Ascending aorta (tissue), 2 donors: ENCODE measurements at places on chromosomes 5 and 9. TPM values are rescaled to one million over a fixed set of nuclear protein-coding genes. Genes with fewer than 3 reads are reported as not detected.

The NR2F1-AS1 gene
- total RNA-seq, result 0.85 TPM

- no peak overlapping the region for H3K4me3 ChIP-seq
- H3K36me3 ChIP-seq, result no peaks in the 10 kb centered on the region
- no peak for DNase-seq
These were observed 147.4 kb downstream of the ESM1 start for GRCh38 chr5:54837981-54838380.

The ADAMTS6 gene
- total RNA-seq, result 8.9 TPM

The FOXD4L6 gene
- total RNA-seq, result not detected

DNA sequence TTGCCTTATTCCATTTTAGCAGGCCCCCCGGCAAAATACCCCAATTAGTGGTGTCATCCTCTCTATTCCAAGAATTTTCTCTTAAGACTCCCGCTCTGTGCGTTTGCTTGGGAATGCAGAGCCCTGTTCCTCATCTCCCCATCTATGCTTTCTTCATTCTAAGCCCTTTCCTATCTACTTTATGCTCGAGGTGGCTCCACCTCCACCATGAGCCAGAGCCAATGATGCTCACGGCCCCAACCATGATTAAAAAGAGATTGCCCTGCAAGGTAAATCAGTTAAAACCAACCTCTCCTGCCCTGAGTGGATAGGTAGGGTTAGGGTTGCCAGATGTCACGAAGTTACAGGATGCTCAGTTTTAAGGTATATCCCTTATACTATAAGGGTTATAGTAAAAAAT, 677 bp upstream of the TXNDC15 start:
- H3K4me3 ChIP-seq, result peak overlapping the region; percentile 96
- H3K36me3 ChIP-seq, result no peaks in the 10 kb centered on the region
- no peak for DNase-seq

DNA sequence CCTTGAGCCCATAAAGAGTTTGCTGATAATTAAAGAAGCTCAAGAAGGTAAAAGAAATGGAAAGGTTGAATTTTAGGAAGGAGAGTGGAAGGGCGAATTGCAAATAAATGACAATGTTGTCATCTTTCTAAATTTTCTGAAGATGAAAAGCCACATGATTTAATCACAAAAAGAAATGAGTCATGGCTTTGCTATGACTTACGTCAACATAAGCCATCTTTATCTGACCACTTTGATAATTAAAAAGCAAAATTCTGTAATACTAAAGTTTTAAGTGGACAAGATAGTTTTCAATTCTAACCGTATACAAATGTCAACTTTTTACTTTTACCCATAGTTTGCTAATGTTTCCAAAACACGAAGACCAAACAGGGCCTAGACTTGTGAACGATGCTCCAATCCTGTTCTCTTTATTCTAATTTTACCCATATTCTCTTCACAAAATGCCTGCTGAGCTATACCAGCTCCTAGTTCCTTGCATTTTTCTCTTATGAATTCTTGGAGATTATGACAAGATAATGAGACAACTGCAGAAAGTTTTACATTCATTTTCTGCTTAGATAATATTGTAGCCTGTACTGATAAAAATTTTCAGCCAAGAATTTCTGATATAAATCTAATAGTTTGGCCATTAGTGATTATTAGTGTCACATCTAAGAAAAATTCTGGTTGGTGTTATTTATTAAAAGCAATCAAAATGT, 21.8 kb upstream of the PRUNE2 start:
- H3K4me3 ChIP-seq, result no peak overlapping the region
- peaks cover 6% of the 10 kb centered on the region for H3K4me1 ChIP-seq
- no peaks in the 10 kb centered on the region for H3K36me3 ChIP-seq
- no peaks in the 10 kb centered on the region for H3K27me3 ChIP-seq
- no peak for DNase-seq

DNA sequence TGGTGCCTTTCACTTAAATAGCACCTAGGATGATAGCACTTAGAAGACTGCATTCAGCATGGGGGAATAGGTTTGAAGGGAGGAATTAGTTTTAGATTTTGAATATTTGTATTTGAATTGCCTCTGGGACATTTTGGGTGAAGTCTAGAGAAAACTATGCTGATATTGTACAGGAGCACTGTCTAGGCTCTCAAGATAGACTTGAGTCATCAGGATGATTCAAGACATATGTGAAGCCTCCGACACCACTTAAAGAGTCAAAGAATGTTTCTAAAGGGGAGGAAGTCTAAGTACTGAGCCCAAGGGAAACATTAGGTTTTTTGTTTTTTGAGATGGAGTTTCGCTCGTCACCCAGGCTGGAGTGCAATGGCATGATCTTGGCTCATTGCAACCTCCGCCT, 63.9 kb upstream of the CCDC180 start:
- H3K4me3 ChIP-seq, result no peak overlapping the region
- DNase-seq, result no peak
- peaks cover 3% of the 10 kb centered on the region for H3K36me3 ChIP-seq
- H3K27me3 ChIP-seq, result no peaks in the 10 kb centered on the region
- no peak overlapping the region for H3K27ac ChIP-seq
- no peaks in the 10 kb centered on the region for H3K4me1 ChIP-seq

GRCh38 chr5:378301-378891, 56.9 kb downstream of the AHRR start:
- H3K27ac ChIP-seq, result no peak overlapping the region
- no peak for DNase-seq
- no peaks in the 10 kb centered on the region for H3K36me3 ChIP-seq
- no peak overlapping the region for H3K4me3 ChIP-seq

DNA sequence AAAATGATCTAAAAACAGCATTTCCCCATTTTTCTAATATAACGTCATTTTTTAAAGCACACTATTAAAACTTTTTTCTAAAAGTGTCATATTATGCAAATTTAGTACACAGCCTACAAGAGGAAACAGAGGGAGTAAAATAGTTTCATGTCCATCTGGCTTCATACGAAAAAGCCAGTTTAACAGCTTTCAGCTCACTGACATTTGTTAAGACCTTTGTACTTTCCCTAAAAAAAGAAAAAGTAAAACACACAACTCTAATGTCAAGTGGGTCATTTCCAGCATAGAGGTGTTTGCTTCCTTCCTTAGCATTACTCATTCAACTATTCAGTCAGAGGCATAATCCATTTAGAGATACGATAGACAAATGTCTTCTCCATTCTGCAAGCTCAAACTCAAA, 49.4 kb downstream of the ABHD17B start:
- H3K27me3 ChIP-seq, result no peaks in the 10 kb centered on the region
- no peak for DNase-seq
- H3K4me1 ChIP-seq, result no peaks in the 10 kb centered on the region
- H3K27ac ChIP-seq, result no peak overlapping the region
- no peak overlapping the region for H3K4me3 ChIP-seq
- H3K36me3 ChIP-seq, result no peaks in the 10 kb centered on the region

- H3K4me1 ChIP-seq, result no peaks in the 10 kb centered on the region
- H3K27ac ChIP-seq, result no peak overlapping the region
- H3K4me3 ChIP-seq, result no peak overlapping the region
- peaks cover 5% of the 10 kb centered on the region for H3K36me3 ChIP-seq
- H3K27me3 ChIP-seq, result no peaks in the 10 kb centered on the region
- no peak for DNase-seq
These were observed 24.3 kb downstream of the KIF2A start for GRCh38 chr5:62330302-62330701.

DNA sequence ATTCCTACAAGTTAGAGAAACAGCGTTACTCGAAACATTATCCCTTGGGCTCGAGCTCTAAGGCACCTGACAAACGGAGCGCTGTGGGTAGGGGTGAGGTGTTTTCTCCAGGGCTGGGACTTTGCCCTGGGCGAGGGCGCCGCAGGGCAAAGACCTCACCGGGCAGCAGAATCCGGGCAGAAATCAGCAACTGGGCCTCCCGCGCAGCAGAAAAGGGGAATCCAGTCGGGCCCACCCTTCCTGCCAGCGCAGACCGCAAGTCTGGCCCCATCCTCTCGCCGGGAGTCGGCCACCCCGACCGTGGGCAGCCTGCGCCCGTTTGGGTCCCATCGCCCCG, 430 bp upstream of the MSH3 start:
- DNase-seq, result no peak
- H3K36me3 ChIP-seq, result peaks cover 21% of the 10 kb centered on the region
- H3K4me1 ChIP-seq, result peaks cover 15% of the 10 kb centered on the region
- no peaks in the 10 kb centered on the region for H3K27me3 ChIP-seq

DNA sequence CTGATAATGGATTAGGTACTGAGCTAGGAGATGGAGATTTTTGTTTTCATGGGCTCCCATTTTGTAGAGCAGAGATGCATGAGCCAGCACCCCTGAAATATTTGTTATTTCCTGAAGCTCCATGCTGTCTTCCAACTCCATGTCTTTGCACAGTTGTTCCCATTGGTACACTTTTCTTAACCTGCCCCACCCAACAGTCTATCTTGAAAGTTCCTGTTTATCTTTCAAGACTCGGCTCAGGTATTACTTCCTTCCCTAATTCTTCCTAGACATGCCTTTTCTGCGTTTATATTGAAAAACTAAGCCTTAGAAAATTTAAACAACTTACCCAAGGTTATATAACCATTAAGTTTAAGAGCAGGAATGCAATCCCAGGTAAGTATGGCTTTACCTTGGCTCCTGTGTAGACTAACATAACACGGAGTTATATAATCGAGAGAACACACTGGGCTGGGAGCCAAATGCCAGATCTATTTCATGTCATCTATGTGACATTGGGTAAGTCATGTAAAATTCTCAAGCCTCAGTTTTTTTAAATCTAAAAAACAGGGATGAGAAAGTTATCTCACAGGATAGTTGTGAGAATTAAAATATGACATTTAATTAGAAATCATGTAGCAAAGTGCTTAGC, 67.4 kb downstream of the LIX1 start:
- no peak overlapping the region for H3K27ac ChIP-seq
- no peak overlapping the region for H3K4me3 ChIP-seq
- no peaks in the 10 kb centered on the region for H3K4me1 ChIP-seq
- H3K36me3 ChIP-seq, result no peaks in the 10 kb centered on the region

DNA sequence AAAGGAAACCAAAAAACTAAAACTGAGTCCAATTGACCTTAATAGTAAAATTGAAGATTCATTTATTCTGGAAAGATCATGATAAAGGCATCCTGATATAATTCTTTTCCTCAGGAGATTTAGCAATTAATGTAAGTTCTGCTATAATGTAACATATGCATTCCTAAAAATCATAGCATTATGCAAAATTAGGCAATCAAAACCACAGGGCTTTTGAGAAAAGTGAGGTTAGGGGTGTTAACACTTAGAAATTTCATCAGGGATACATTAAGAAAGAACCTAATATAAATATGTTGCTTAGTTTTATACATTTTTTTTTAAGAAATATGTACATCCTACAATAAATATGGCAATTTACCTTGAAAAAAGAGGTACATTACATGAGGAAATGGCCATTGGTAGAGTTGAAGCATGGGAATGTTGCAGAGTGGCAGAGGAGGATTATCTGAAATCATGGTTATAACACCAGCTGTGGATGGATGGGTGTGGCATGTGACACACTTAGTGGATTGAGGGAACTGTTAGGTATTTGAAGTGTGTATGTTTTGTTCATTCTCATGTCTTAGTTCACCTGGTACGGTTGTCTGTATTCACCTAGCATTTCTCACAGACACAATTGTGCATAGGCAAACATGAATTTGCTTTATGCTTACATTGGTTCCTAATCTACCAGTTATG, 51.1 kb downstream of the CCNH start:
- H3K36me3 ChIP-seq, result peaks cover 3% of the 10 kb centered on the region
- H3K27me3 ChIP-seq, result no peaks in the 10 kb centered on the region
- H3K4me3 ChIP-seq, result no peak overlapping the region
- no peaks in the 10 kb centered on the region for H3K4me1 ChIP-seq
- no peak overlapping the region for H3K27ac ChIP-seq

DNA sequence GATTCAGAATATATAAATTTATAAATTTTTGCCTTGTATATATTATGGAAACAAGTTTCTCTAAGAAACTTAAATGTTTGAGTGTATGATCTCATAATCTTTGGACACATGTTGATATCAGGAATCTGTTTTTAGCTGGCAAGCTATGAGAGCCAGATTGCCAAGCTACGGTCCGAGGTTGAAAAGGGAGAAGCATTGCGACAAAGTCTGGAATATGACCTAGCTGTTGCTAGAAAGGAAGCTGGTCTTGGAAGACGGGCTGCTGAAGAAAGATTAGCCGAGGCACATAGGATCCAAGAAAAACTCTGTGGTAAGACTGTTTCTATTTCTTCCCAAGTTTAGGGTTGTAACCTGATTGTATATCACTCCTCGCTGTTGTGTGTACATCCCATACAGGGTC, 25.9 kb downstream of the CCDC171 start:
- H3K27ac ChIP-seq, result no peak overlapping the region
- no peak for DNase-seq
- no peaks in the 10 kb centered on the region for H3K4me1 ChIP-seq
- no peaks in the 10 kb centered on the region for H3K36me3 ChIP-seq
- H3K4me3 ChIP-seq, result no peak overlapping the region
- H3K27me3 ChIP-seq, result no peaks in the 10 kb centered on the region

DNA sequence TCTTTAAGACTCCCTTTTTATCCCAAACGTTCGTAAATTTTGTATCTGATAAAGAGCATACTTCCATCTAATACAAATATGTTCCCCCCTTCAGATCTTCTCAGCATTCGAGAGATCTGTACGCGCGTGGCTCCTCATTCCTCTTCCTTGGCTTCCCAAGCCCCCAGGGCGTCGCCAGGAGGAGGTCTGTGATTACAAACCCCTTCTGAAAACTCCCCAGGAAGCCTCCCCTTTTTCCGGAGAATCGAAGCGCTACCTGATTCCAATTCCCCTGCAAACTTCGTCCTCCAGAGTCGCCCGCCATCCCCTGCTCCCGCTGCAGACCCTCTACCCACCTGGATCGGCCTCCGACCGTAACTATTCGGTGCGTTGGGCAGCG, 19.9 kb downstream of the CDKN2A start:
- peaks cover 41% of the 10 kb centered on the region for H3K27me3 ChIP-seq
- no peaks in the 10 kb centered on the region for H3K4me1 ChIP-seq
- no peak for DNase-seq
- H3K36me3 ChIP-seq, result no peaks in the 10 kb centered on the region
- peak overlapping the region; percentile 58 for H3K4me3 ChIP-seq
